WTC11 (cell line): ENCODE measurements at places on chromosomes 12 and 14.
A peak's percentile ranks its signal among the peaks of the same experiment; 100 is the strongest.

DNA sequence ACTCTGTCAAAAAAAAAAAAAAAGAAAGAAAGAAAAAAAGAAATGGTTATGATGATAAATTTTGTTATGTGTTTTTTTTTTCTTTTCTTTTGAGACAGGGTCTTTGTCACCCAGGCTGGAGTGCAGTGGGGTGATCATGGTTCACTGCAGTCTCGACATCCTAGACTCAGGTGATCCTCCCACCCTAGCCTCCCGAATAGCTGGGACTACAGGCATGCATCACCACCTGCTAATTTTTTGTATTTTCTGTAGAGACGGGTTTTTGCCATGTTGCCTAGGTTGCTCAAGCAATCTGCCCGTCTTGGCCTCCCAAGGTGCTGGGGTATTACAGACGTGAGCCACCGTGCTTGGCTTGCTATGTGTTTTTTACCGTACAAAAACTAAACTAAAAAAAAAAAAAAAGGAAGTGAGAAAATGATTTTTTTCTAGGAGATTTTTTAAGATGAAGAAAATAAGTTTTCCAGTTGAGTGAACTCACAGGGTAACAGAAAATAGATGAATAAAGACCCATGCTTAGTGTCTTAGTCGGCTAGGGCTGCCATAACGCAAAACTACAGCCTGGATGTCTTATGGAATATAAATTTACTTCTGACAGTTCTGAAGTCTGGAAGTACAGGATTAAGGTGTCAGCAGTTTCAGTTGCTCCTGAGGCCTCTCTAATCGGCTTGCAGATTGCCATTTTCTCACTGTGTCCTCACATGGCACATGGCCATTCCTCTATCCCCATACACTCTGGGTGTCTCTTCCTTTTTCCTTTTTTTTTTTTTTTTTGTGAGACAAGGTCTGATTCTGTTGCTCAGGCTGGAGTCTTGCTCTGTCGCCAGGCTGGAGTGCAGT, 13.2 kb upstream of the APOF start:
- no peak overlapping the region for H3K27ac ChIP-seq
- no peak overlapping the region for H3K4me3 ChIP-seq
- H3K27me3 ChIP-seq, result peaks cover 7% of the 10 kb centered on the region
- no peak for DNase-seq
- H3K4me1 ChIP-seq, result peaks cover 7% of the 10 kb centered on the region
- H3K36me3 ChIP-seq, result no peaks in the 10 kb centered on the region

GRCh38 chr12:34291426-34291901, 269.2 kb downstream of the ALG10 start:
- H3K27ac ChIP-seq, result no peak overlapping the region
- H3K36me3 ChIP-seq, result peaks cover 88% of the 10 kb centered on the region
- DNase-seq, result no peak
- peaks cover 29% of the 10 kb centered on the region for H3K27me3 ChIP-seq

DNA sequence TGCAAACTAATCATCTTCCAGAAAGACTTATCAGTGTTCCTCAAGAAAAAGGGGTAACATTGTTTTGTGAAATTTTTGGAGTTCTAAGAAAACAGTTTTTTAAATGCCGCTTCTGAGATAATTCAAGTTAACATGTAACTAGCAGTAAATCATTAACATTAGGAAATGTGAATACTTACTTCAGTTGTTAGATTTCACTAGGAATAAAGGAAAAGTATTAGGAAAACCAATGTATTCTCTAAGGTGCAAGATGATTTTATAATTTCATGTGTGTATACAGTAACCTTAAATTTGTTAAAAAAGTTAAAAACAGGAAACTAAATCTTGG, 36.8 kb downstream of the PAPOLA start:
- no peak overlapping the region for H3K27ac ChIP-seq
- H3K36me3 ChIP-seq, result peaks cover 8% of the 10 kb centered on the region
- no peaks in the 10 kb centered on the region for H3K27me3 ChIP-seq
- no peak for DNase-seq

GRCh38 chr14:74525361-74525851, 31.8 kb downstream of the ISCA2 start:
- H3K27me3 ChIP-seq, result no peaks in the 10 kb centered on the region
- no peak overlapping the region for H3K4me3 ChIP-seq
- no peaks in the 10 kb centered on the region for H3K36me3 ChIP-seq

- H3K27me3 ChIP-seq, result no peaks in the 10 kb centered on the region; the same call in 1 of the 2 replicates
- H3K36me3 ChIP-seq, result peaks cover 30% of the 10 kb centered on the region
These were observed 5.6 kb downstream of the FAM234B start for GRCh38 chr12:13049816-13050215.

DNA sequence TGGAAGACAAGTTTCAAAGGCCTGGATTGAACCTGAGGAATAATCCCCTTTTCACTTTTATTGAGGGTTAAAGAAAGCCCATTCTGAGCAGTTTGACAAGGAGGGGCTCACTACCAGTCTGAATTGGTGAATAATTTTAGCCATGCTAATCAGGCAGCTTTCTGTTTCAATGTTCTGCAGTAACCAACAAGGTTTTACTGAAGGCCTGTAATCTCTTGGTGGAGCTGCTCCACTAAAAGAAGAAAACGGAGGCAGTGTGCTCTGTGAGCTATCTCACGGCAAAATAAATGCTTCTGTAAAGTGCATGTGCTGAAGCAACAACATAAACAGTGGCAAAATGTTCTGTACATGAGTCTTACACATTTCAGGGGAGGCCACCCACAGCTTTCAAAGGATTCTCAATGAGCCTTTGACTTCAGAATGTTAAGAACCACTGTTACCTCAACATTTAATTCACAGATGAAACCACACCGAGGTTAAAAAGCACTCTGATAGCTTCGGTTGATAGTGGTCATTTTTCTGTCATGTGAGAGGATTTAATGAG, 111.2 kb downstream of the LRIG3 start:
- no peak overlapping the region for H3K4me3 ChIP-seq
- H3K36me3 ChIP-seq, result no peaks in the 10 kb centered on the region
- no peak for DNase-seq
- no peak overlapping the region for H3K27ac ChIP-seq
- H3K4me1 ChIP-seq, result peaks cover 4% of the 10 kb centered on the region

DNA sequence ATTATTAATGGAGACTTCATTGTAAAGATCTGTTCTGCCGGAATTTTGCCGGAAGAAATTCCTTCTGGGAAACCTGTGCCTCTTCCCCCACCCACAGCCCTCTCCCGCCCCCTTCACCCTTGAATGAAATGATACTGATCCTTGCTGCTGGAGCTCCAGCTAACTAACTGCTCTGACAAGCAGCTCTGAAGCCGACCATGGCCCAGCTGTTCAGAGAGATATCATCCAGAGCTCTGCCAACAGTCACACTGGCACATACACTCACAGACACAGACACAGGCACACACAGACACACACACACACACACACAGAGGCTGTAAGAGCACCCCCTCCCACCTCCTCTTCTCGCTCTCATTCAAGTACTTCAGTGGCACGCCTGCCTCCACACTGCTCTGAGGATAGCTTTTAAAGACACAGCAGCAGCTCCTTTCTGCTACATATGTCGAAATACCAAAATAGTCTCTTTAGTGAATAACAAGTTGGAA, 88.6 kb downstream of the R3HDM2 start:
- H3K4me1 ChIP-seq, result peaks cover 25% of the 10 kb centered on the region
- H3K27ac ChIP-seq, result peak overlapping the region; percentile 93
- peak overlapping the region; percentile 41; the same call in 1 of the 2 replicates for H3K4me3 ChIP-seq
- H3K36me3 ChIP-seq, result peaks cover 1% of the 10 kb centered on the region
- no peaks in the 10 kb centered on the region for H3K27me3 ChIP-seq
- peak; percentile 34 for DNase-seq

DNA sequence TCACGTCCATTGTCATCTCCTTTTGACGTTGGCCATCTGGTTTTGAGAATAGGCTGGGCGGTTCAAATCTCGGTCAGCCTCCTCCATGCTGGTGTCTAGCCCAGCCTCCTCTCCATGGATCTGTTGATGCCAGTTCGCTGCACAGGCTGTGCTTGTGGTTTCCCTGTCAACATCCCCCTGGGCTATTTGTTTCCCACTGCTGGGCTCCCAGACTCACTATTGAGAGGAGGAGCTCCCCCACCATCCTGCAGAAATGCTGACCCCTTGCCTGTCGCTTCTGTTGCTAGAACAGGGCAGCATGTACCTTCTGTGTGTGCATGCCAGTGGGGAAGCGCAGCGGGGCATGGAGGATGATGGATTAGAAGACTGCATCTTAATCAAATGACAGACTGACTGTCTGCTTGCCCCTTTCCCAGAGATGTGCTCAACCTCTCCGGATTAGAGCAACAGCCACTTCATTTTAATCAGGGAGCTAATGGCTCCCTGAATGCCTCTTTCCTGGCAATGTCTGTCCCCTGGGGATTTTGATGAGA, 170.5 kb downstream of the TSPAN9 start:
- H3K4me1 ChIP-seq, result peaks cover 14% of the 10 kb centered on the region
- H3K4me3 ChIP-seq, result no peak overlapping the region
- no peak overlapping the region; the same call in 1 of the 2 replicates for H3K27ac ChIP-seq
- H3K36me3 ChIP-seq, result peaks cover 7% of the 10 kb centered on the region
- no peak for DNase-seq
